Esophagus squamous epithelium (tissue), 5 donors: ENCODE measurements at places on chromosomes 6 and 20.

GRCh38 chr6:38057994-38058393 lies 238.5 kb downstream of the ZFAND3 start:
- DNase-seq = no peak

DNA sequence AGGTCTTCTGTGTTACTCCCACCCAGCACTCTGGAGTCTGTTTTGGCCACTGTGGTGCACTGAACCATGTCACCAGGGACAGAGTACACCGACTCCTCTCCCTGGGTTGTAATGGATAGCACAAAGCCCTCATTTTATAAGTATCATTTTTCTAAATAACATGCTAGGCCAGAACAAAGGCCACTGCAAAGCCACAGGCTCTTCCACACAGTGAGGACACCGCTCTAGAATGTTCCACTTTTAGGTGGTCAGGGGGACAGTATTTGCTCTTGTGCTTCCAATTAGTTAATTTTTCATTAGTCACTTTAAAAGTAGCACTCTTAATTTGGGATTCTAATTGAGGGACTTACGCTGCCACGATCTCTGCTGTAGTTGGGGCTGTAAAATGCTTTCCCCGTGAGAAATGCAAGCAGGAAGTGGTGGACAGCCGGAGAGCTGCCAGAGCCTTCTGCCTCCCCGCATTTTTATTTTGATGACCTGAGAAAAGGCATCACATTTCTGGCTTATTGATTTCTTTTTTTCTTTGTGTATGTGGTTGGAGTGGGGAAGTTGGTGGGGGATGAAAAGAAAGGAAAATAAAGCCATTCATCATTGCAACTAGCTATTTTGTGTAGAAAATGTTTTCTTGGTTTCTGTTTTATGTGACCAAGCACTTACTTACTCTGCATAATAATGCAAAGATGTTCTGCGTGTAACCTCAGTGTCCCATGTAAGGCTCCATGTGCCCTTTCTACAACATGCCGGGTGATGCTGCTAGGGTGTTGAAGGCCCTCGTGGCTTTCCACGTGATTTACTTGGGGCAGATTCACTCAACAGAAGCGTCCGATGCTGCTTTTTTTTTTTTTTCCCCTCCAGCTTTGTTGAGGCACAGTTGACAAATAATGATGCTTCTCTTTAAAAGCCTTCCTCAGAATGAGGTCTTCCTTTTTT lies 195.9 kb downstream of the SASH1 start:
- no peak for DNase-seq

- no peak for DNase-seq
Measured at GRCh38 chr20:35238735-35239134, 12.2 kb downstream of the MMP24 start.

- no peak for DNase-seq
Measured at GRCh38 chr6:111817451-111818120, 55.7 kb downstream of the FYN start.

DNA sequence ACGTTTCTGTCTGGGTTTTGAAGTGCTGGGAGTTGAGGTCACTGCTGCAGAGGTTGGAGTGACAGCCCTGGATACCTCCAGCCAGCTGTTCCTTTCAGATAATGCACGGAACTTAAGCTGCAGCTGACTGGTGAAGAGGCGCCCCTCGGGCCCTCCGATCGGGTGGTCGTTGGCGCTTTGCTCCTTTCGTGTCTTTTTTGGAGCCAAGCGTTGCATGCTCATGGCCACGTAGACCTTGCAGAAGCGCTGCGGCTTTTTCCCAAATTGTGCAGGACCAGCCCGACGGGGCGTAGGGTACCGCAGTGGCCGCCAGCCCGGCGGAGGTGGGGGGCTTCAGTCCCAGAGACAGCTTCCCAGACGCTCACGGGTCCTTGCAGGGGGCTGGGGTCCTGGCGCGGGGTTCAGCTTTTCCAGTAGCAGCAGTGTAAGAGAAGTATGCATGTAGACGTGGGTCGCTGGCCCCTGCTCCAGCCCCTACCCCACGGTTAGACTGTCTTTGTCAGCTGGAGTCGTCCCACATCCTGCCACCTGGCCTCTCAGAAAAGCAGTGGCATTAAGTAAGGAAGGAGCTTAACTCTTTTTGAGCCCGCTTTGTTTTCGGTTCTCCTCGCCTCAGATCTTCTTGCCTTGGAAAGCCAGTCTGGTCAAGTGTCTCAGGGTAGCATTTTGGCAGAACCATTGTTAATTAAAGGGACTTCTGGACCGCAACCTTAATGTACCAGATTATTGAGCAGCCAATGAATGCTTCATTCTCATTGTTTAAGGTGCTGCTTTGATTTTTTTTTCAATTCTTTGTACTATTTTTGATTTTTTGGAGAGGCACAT lies 838 bp downstream of the TNFAIP3 start:
- DNase-seq = no peak

GRCh38 chr6:35191889-35192288 lies 21.9 kb upstream of the SCUBE3 start:
- DNase-seq = no peak

GRCh38 chr20:19462491-19462890 lies 250.0 kb downstream of the SLC24A3 start:
- DNase-seq = no peak

GRCh38 chr6:126188279-126188909 lies 151.5 kb upstream of the CENPW start:
- no peak for DNase-seq

DNA sequence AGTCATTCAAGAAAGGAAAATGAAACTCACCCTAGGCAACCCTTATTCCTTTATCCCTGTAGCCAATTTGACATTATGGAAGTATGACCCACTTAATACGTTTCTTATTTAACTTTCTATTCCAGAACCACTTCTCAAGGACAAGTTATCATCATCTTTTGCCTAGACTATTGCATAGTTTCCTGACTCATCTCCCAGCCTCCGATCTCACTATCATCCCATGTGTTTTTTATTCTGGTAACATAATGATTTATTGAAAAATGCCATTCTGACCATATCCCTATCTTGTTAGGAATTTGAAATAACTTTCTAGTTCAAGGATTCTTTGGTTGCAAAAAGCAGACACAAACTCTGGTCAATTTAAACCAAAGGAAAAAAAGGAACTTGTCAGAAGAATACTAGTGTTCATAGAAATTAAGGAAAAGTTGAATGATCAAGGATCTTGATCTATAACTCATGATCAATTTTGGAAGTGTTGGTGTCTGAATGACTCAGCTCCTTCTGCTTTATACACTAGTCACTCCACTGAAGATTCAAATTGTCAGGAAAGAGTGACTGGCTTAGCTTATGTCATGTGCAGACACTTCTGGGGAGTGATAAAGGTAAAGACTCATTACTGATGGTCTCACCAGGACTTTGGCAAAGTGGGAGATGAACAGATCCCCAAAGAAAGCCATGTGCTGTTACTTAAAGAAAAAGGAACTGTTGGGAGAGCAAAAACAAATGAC lies 8.5 kb upstream of the TINAG start:
- DNase-seq = no peak

DNA sequence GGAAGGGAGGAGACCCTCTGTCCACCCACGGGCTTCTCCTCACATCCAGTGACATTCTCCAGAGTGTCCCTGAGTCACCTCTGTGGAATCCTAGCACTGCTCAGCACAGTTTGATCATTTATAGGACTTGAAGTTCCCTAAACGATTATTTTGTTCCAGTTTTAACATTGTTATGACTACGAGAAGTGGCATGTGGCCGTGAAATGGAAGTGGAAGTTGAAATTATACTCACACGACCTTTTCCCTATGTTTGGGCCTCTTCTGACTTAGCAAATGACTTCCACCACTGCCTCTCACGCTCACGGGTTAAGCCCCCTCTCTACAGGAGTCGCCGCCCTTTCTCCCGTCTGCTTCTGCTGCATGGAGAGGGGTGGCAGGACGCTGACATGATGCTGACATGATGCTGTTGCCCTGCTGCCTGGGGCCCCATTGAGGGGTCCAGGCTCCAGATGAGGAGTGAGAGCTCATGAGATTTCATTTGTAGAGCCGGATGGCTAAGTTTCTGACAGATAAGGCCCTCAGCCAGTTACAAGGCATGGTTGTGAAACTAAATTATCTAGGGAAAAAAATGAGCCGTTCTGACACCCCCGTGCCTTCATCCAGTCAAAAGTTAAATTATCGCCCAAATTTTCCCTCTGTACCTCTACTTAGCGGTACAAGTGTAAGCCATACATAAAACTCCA lies 153.6 kb upstream of the UST start:
- DNase-seq = no peak

- DNase-seq = no peak
Measured at GRCh38 chr6:154805288-154805911, 72.2 kb downstream of the SCAF8 start.

GRCh38 chr6:42131531-42131930 lies 10.9 kb downstream of the C6orf132 start:
- no peak for DNase-seq

- no peak for DNase-seq
Measured at GRCh38 chr6:138571585-138572166, 72.4 kb upstream of the NHSL1 start.

DNA sequence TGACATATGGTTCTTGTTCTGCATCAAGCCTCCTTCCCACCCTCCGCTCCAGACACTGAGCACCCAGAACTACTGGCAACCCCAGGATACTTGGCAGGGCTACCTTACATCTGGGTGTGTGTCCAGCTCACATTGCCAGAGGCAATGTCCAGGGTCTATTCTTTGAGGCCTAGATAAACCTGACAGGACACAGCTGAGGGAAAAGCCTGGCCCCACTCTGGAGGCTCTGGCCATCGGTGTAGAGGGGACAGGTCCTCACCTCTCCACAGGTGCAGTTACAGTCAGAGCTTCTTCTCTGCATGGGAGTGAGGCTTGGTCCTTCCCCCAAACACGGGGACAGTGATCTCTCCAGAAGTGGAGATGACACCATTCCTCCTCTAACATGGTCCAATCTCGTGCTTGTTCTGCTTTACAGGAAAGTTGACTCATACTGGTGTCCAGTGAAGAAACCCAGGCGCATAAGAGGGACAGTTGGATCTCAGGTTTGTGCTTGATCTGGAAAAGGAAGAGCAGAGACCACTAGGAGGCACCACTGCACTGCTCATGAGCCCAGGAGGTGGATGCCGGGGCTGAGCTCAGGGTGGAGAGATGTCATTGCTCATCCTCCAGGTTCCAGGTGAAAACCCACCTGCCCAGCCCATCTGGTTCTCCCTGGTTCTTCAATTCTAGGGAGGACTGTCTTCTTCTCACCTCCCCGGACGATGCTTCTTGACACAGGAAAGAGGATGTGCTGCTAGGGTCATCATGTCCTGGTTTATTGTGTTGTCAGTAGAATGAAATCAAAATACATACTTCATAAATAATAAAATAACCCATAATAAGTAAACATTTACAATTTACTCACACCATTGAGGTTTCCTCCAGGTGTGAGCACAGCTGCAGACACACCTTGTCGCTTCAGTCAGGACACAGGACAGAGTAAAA lies 14.7 kb downstream of the HLA-F start:
- no peak for DNase-seq

DNA sequence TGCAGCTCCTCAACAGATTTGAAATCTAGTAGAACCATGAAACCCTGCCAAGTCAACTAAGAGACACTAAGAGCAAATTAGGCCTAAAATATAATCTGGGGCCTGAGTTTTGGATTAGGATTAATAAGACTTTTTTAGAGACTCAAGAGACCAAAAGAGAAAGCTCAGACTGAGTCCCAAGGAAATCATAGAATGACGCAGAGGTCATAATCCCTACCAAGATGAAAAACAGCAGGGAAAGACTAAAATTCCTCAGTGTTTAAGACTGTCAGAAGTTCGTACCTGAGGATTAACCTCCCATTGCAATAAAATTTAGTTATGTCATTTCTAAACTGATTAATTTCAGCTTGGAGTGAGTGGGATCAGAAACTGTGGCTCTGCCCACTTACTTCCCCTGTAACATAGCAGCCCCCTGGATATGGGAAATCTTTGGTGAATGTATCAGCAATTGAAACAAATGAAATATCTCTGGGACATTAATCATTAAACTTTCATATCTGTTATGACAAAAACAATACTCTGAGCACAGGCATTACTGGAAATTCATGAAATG lies 200.3 kb downstream of the EDN1 start:
- no peak for DNase-seq

GRCh38 chr20:53708129-53708968 lies 114.7 kb upstream of the ZNF217 start:
- DNase-seq = no peak

DNA sequence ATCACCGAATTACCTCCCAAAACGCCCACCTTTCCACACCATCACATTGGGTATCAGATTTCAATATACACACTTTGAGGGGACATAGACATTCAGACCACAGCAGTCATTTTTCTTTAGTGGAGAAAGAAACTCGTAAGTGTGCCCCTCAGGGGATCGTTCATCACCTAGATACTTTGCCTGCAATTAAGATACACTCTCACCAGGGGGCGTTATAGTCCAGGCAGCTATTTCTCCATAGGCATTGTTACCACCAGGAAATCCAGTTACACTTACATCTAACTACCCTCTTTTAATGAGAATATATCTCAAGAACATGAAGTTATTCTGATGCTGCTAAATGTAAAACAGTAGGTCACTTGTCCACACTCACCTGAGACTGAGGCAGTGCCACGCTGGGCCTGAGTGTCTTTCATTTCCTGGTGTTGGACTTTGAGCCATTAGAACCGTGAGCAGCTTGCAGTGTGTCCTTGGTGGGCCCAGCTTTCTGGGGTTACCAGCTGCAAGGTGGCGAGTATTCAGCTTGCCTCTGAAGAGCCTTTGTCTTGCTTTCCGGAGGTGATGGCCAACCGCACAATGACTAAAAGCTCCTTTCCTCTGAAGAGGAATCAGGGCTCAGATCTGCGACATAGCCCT lies 35.1 kb upstream of the UNC93A start:
- DNase-seq = no peak

GRCh38 chr6:159701413-159701999 lies 8.5 kb upstream of the SOD2 start:
- DNase-seq = no peak

DNA sequence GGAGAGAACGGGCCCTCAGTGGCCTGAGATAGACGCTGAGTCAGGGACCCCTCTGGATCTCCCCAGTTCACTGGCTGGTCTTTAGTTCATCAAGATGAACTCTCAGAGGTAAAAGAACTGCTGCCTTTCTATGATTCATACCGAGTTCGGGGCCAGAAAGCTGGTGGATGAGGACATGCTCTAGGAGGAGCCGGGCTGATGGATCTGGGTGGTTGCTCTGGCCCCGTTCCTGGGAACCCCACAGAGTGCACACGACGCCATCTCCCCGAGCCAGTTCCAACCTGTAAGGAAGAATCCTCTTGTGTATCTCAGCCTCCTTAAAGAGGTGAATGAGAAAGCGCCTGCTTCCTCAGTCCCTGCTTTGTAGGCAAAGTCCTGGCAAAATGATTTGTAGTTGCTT lies 142.6 kb upstream of the PDE10A start:
- no peak for DNase-seq

- no peak for DNase-seq
Measured at GRCh38 chr6:124961777-124962638, at the start of gene RNF217. TSS of gene RNF217 (plus strand) at chr6:124962437. CDS start at chr6:124962545, 108 bp downstream.

DNA sequence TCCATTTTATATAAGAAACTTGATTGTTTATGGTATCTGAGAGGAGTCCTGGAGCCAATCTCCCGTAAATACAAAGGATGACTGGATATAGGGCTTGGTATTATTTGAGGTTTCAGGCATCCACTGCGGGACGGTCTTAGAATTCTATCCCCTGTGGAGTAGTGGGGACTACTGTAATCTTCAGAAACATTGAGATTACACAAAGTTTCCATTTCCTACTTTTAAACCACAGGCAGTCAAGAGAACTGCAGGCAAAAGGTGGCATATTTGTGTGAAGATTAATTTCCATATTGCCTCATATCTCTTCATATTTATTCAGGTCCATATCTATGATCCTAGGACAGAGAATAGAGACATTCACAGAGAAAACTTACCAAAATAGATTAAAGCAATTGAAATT lies 586.2 kb downstream of the PHF3 start:
- no peak for DNase-seq
